ENCODE measurements at places on chromosomes 11 and 22.

DNA sequence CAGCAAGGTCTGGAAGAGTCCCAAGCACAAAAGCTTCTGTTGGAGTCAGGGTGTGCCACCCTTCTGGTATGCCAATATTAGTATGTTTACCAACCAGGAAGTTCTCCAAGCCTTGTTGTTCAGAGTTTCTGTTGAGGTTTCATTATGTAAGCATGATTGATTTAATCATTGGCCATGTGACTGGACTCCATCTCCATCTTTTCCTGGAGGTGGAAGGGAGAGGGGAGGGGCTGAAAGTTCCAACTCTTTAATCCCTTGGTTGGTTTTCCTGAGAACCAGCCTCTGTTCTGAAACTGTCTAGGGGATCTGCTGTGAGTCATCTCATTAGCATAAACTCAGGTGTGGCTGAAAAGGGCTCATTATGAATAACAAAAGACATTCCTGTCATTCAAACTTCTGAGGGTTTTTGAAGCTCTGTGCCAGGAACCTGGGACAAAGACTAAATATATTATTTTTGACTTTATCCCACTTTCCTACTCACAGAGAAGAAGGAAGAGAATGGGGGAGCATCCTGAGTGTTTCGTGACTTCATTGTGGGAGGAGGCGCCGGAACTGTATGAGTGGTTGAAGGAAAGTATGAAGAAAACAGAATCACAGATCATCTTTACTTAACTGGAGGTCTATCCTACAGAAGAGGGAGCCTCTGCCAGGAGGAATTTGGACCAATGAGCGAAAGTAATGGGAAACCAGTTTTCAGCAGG lies 138.2 kb downstream of the NECTIN1 start:
- no peak for DNase-seq

GRCh38 chr22:46250035-46250782 lies at the start of gene CDPF1:
CDPF1 (minus strand) TSS chr22:46250293; CDS start chr22:46248284, 2,009 bp downstream.
- peak; percentile 84 for DNase-seq

DNA sequence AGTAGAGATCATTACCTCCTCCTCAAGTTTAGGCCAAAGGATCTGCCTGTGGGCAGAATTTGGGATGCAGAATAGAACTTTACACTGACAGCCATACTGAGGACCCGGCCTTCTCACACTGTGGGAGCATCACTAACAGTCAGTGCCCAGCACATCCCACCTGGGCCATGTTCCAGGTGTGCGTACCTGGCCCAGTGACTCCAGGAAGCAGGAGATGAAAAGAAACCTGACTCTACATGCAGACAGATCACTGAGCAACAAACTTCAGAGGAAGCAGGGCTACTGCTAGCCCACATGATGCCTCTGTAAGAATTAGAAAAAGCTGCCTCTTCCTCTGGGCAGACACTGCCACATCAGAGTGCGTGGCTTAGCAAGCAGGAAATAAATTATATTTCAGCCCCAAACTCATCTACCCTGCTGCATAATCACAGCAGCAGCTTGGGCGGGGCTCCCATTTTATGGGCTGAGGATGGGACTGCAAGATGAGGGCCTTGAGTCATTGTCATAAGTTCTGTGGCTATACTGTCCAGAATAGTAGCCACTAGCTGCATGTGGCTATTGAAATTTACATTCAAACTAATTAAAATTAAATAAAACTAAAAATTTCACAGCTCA lies 6.0 kb upstream of the LMO2 start:
- no peak for DNase-seq

DNA sequence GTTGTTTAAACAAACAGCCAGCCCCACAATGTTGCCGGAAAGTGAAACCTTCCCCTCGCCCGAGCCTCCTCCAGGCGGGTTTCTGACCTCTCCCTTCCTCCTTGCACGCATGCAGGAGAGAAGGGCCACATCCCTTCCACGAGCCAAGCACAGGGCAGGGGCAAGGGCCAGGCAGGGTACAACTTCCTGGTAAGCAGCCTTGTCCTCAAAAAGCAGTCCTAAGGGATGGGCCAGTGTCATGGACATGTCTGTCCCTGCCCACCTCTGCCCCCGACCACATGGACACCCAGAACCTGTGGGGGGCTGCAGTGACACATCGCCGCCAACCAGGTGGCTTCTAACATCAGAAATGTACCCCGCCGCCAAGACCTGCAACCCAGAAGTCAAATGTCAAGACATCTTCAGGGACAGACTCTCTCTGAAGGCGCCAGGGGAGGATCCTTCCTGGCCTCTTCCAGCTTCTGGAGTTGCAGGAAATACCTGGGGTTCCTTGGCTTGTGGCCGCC lies 145.3 kb downstream of the CRYBB2 start:
- no peak for DNase-seq

- no peak for DNase-seq
Observed at GRCh38 chr11:10803676-10804075, 5.0 kb downstream of the EIF4G2 start.

DNA sequence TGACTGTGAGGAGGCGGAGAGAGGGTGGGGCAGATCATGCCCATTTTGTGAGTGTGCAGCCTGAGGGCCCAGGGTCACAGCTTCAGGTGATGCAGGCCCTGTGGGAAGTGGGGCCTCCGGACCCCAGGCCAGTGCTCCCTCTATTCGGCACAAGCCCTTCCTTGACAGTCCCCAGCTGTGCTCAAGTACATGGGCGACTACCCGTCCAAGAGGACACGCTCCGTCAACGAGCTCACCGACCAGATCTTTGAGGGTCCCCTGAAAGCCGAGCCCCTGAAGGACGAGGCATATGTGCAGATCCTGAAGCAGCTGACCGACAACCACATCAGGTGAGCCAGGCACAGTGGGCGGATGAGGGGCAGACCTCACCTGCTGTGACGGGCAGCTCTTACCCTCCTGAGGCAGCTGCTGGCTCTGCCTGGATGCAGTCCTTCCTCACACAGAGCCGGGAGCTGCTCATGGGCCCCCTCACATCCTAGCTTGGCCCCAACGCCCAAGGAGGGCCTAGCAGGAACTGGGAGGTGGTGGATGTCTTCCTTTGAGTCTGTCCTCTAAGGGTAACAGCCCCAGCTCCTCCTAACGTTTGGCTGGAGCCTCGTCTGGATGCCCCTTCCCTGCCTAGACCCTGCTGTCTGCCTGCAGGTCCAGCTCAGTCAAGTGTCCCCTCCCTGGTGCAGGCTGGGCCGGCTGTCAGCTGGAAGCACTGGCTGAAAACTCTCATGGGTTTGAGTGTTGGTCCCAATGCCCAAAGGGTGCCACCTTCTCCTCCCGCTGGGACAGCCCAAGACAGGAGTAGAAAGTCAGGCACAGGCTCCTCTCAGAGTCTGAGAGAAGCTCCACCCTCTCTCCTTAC lies 76.1 kb downstream of the MYO7A start:
- no peak for DNase-seq

- DNase-seq, result no peak
Observed at GRCh38 chr11:119531623-119532022, 108.7 kb upstream of the THY1 start.

DNA sequence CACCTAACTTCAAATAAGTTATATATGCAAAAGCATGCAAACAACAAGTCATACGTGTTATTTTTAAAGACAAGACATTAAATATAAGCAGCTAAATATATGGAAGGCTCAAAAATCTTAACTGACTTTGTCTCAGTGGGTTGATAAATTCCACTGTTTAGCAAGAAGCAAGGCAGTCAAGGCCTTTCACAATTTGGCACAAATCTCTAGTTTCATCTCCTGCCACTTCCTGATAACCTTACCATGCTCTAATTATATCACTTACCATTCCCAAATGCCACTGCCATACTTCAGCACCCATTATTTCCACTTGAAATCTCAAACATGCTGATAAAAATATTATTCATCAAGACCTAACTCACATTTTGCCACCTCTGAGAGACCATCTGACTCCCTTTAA lies 24.8 kb downstream of the DCUN1D5 start:
- DNase-seq, result no peak

DNA sequence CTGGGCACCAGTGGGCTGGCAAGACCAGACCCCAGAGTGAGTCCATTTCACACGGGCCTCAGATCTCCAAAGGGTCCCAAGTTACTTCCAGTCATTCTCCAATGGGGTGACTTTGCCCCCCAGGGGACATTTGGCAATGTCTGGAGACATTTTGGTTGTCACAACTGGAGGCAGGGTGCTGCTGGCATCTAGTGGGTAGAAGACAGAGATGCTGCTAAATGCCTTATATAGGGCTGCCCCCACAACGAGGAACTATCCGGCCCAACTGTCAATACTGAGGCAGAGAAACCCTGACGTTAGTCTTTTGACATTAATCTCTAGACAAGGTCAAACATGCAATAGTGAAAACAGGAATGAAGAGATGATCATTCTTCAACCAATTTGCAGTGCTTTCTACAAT lies 6.4 kb downstream of the RTN4RL2 start:
- DNase-seq, result no peak

DNA sequence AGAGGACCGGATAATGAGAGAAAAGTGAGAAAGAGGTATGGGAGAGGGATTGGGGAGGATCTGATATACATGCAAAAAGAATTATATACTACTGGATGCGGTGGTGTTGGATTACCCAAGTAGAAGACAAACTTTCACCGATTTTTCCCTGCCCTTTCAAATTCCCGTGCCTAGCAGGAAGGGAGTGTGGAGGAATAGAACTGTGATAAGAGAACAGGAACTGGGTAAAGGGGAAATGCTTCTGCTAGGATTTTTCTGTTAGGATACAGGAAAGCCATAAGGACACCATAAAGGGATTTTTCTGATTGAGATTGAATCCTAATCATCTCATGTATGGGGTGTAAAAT lies 480 bp upstream of the MTMR2 start:
- DNase-seq, result no peak

- no peak for DNase-seq
Observed at GRCh38 chr11:61439615-61440014, 9.7 kb downstream of the SDHAF2 start.

DNA sequence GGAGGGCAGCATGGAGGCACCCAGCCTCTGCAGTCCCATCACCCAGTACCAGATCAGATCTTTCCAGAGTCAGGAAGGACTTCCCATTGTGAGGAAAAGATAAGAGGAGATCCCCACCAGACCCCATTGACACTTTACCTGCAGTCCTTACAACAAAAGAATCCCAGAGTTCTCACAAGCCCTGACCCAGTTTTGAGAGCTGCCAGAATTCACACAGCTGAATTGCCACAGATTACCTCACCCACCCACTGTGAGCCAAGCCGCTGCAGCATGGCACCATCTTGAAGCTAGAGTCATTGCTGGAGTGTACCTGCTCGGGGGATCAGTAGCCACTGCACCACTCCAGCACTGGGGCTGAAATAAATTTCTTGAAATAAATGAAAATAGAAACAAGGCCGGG lies 91.8 kb upstream of the UBASH3B start:
- DNase-seq, result no peak

DNA sequence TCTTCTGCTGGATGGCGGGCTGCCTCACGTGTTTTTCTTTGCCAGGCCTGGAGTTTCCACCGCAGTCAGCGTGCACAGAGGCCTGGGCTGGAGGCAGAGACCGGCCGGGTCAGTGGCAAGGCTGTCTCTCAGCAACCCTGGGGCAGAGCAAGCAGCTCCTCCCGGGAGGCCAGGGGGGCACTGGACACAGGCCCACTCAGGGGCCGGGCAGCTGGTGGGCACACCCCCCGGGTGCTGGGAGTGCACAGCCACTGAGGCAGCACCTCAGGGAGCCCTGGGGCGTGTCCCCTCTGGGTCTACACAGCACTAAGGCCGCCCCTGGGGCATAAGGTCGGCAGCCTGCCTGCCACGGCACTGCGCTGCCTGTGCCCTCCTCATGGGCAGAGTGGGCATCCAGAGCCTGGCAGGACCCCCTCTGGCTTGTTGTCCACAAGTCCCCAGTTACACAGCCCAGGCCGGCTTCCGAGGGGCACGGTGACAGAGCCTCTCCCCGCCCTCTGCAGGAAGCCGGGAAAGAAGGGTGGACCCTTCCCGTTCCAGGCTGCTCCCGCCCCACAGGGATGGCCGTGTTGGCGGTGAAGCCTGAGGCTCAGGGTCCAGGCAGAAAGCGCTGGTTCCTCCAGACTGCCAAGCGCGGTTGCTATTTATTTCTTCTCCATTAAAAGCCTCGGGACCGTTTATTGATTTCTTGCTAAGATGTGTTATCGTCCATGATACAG lies 18.5 kb upstream of the TH start:
- no peak for DNase-seq

DNA sequence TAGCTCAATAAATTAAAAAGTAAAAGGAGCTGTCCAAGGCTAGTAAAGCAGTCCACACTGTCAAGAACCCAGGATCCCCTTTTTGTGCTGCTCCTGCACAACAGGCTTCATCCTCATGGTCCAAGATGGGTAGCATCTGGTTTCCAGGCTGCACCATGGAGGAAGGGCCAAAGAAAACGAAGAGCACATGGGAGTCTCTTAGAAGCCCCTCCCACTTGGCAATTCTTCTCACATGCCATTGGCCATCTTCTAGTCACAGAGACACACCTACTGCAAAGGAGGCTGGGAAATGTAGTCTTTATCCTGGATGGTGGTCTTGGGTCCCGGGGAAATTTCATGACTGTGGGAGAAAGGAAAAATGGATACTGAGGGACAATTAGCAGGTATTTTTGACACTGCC lies 37.8 kb downstream of the PRR5L start:
- no peak for DNase-seq

DNA sequence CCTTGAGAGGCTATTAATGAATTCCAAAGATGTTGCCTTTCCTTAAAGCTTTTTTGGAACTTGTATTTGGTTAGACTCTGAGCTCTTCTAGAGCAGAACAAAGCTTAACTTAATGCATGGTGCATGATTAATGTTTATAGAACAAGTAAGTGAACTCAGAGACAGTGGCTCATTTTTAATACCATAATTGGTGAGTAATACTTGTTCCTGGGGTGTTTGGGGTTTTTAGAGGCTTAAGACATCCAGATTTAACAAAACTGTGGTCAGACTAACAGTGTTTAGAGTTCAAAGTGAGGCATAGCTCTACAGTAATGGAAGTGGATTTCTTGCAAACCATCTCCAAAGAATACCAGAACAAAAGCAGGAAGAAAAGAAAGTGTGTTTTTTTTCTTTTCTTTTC lies 73.7 kb upstream of the CTSC start:
- no peak for DNase-seq

- no peak for DNase-seq
Observed at GRCh38 chr11:60905047-60905446, 1.3 kb downstream of the PRPF19 start.

DNA sequence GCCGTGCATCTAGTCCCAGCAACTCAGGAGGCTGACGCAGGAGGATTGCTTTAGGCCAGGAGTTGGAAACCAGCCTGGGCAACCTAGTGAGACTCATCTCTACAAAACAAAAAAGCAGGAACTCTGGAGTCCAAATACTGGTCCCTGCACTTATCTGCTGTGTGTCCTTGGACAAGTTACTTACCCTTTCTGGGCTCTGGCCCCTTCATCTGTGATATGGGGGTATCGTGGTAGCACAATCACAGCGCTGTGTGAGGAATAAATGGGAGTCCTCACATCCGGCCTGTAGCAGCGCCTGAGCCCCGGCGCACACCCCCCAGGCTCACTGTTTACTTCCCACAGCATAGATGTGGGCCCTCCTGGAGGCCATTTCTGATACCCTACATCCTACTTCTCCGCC lies 44.2 kb upstream of the MYH9 start:
- DNase-seq, result no peak

DNA sequence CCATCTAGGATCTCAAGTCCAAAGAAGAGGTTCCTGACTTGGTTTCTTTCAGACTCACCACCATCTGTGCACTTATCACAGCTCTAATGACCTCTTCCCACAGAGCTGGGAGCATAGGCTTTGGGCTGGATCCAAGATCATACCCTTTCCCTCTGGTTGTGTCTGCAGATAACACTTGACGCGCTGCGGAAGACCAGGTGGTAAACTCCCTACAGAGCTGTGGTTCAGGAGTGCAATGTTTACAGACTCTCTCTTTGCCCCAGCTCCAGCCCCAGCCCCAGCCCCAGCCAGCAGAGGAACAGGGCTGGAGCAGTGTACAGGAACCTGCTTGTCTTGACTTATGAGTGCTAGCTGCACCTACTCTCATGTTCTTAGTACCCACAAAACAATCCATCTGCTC lies 274.4 kb upstream of the SYN3 start:
- DNase-seq, result no peak

Measured in stimulated activated CD8-positive, alpha-beta memory T cell treated with anti-CD3 and anti-CD28 coated beads, Interleukin-4, amount 100 ng/mL, for 1 hour (primary cell).